ENCODE measurements at places on chromosomes 1 and 21.
A peak's percentile ranks its signal among the peaks of the same experiment; 100 is the strongest.

- DNase-seq, result peak; percentile 63
Observed at GRCh38 chr1:37808369-37809319, 636 bp upstream of the YRDC start.

DNA sequence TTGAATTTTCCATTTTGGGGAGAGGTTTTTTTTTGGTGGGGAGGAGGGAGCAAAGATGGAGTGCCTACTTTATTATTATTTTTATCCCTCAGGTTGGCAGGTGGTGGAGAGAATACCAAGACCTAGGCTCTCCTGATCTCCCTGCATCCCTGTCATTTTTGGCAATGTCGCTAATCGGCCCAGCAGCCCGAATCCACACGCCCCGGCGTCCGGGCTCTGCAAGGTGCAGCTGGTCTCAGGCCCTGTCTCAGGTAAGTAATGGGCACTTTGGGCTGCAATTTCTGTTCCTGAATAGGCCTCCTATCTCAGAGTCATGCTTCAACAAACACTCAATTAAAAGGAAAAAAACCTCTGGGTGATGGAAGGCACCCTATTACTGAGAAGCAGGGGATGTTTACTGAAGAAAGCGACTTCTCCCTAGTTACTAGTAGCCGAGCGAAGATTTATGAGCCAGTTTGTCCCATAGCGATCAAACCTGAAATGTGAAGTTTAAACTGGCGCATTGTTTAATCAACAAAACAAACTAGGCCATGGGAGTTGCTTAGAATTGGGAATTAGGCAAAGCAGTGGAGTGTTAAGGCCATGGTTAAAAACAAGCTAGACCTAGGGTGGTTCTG is 137.8 kb downstream of the RWDD3 start:
- no peak for DNase-seq

DNA sequence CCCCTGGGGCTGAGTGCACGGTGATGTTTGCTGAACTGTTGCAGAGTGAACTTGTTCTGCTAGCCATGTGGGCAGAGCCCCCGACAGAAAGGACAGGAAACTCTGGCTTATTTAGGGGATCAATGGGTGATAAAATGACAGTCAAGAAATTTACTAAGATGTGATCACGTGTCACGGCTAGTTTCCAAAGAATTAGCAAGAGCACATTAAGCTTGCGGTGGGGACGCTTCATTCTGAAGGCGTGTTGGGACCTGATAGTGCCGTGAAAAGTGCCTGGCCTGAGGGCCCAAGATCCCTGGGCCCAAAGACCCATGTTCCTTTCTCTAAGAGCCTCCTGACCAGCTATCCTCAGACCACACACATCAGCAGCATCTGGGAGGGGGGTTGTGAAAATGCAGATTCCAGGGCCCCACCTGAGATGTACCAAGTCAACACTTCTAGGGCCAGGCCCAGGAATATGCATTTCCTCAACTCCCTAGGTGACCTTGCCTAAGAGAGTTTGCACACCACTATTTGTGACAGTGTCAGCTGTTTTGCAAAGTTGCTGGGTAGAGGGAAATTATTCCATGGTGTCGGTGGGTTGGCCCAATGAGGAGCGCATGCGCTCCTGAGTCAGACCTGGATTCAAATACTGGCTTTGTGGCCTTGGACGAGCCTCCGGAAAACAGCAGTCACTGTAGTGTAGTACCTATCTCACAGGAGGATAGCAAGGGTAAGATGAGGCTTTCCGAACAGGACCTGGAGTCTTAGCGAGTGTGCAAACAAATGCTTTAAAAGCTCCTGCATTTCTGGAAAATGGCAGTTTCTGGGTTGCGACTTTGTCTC is 77.5 kb downstream of the SPSB1 start:
- DNase-seq, result no peak

GRCh38 chr21:22758478-22758877 is 1760.3 kb downstream of the NCAM2 start:
- DNase-seq, result no peak

DNA sequence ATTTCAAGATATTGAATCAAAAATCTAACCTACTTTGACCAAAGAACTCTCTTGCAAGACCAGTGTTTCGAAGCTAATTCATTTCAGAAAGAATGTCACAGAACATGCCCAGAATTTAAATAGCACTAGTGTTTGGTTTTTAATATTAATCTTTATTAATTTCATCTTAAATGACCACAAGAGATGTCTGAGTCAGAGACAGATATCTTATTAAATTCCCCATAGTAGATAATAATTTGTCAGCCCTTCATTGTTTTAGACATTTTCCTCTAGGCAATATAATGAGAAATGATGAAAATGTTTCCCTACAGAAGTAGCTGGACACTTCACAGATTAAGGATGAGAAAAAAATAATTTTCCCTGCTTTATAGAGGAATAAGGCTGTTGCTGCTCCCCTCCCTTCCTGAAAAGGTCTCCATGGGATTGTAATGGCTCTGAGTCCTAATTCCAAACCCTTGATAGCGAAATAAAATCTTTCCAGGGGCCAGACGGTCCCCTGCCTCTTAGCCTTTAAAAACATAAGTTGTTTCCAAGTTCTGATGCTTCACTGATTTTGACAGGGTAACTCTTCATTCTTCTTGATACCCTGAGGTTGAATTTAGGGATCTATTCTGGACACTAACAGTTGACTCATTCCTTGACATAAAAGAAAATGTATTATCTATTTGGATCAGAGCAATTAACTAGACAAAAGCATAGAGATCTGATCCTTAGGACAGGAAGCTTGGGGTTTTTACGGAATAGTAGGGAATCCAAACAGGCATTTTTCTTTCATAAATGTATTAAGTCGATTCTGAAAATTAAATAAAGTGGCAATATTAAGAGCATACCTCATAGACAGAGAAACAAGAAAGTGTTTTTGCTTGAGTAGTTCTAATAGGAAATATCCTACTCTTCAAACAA is 820.8 kb downstream of the BRINP3 start:
- no peak for DNase-seq

DNA sequence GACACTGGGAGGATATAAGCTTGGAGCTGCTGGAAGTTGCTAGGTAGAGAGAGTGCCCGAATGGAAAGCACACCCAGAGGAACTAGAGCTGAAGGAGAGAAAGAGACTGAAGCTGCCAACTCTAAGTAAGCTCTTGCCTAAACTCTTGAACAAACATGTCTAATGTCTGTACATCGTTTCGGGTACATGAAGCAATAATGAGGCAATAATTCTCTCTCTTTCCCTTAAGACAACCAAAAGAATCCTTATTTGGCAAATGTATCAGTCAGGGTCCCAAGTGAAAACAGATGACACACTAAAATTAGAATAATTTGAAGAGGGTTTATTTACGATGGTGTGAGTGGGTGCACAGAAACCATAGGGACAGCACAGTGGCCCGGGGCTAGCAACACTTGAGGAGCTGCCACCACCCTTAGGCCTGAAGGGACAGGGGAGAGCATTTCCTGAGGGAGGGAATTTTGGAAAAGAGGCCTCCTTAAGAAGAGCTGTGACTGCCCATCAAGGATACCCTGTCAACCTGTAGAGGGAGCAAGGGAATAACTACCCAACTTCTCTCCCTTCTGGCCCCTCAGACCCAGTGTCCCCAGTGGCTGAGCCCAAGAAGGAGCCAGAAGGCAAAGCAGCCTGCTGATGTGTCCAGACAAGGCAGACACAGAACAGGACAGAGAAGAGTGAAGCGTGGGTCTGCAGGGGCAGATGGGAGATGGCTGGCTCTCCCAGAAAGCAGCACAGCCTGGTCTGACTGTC is 36.1 kb upstream of the KHDRBS1 start:
- no peak for DNase-seq

GRCh38 chr1:239606850-239607400 is 220.6 kb downstream of the CHRM3 start:
- no peak for DNase-seq
